Naive thymus-derived CD8-positive, alpha-beta T cell (primary cell): ENCODE measurements at places on chromosomes 4 and X. TPM values are rescaled to one million over a fixed set of nuclear protein-coding genes. Genes with fewer than 3 reads are reported as not detected.

GRCh38 chrX:13469963-13470684, 99.3 kb upstream of the EGFL6 start:
- no peak for DNase-seq
- H3K4me3 ChIP-seq = no peak overlapping the region
- H3K36me3 ChIP-seq = no peaks in the 10 kb centered on the region
- peaks cover 37% of the 10 kb centered on the region for H3K4me1 ChIP-seq

Gene IL1RAPL2
- not detected for total RNA-seq

DNA sequence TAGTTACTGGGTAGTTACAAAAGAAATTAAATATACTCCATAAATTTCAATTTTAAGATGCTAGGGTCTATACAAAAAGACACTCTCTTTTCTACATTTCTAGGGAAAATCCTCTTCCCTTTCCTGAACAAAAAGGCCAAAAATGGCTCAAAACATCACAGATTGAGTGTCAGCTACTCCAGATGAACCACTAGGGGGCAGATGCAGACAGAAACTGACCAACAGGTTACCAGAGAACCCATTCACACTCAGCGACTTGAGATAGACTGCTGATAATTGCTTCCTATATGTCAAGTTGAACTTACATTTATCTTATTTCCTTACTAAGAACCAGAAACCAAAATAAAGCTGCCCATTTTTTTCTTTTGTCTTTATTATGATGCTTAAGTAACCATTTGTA, 83.4 kb upstream of the MID1IP1 start:
- H3K27ac ChIP-seq = no peak overlapping the region
- no peak for DNase-seq
- no peaks in the 10 kb centered on the region for H3K27me3 ChIP-seq
- H3K4me3 ChIP-seq = no peak overlapping the region
- peaks cover 10% of the 10 kb centered on the region for H3K36me3 ChIP-seq
- no peaks in the 10 kb centered on the region for H3K4me1 ChIP-seq

DNA sequence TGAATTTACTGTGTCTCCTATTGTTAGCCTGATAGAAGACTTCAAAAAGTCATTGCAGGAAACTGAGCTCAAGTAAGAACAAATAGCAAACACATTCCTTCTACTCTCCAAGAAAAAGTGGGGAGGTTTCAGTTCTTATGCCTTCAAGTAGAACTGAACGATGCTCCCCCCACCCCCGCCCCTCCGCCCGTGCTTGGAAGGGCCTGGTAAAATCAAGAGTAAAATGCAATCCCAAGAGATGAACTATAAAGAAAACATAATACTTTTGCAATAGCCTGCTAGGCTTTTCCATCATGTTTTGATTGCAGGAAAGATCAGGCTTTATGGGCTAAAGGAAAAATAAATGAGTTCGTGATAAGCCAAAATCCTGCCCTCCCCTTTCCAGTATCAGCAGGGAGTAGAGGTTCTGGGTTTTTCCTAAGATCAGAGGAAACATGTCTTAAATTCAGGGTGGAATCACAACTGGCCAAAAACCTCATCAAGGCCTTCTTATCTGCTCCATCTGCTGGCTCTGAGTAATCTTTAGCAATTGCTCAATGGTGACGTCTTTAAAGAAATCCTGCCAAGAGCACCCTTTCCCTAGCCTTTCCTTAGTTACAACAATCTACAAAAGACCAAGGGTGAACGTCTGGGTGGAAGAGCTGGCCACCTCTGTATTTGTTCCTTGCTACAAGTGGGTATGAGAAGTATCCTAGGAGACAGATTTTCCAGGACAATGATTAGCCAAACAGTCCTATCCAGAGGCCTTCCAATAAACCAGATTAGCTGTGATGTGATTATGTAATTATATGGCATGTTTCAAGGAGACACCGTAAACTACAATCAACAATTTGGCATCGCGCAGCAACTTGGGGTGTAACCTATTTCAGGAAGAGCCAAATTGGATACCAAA, 66.3 kb upstream of the FAM9C start:
- H3K27ac ChIP-seq = no peak overlapping the region
- no peak for DNase-seq
- H3K4me3 ChIP-seq = no peak overlapping the region
- no peaks in the 10 kb centered on the region for H3K36me3 ChIP-seq
- no peaks in the 10 kb centered on the region for H3K27me3 ChIP-seq
- H3K4me1 ChIP-seq = no peaks in the 10 kb centered on the region

GRCh38 chrX:84724576-84724975, 222.3 kb upstream of the HDX start:
- no peak overlapping the region for H3K4me3 ChIP-seq
- H3K27me3 ChIP-seq = no peaks in the 10 kb centered on the region
- H3K36me3 ChIP-seq = no peaks in the 10 kb centered on the region
- DNase-seq = no peak
- H3K27ac ChIP-seq = no peak overlapping the region

DNA sequence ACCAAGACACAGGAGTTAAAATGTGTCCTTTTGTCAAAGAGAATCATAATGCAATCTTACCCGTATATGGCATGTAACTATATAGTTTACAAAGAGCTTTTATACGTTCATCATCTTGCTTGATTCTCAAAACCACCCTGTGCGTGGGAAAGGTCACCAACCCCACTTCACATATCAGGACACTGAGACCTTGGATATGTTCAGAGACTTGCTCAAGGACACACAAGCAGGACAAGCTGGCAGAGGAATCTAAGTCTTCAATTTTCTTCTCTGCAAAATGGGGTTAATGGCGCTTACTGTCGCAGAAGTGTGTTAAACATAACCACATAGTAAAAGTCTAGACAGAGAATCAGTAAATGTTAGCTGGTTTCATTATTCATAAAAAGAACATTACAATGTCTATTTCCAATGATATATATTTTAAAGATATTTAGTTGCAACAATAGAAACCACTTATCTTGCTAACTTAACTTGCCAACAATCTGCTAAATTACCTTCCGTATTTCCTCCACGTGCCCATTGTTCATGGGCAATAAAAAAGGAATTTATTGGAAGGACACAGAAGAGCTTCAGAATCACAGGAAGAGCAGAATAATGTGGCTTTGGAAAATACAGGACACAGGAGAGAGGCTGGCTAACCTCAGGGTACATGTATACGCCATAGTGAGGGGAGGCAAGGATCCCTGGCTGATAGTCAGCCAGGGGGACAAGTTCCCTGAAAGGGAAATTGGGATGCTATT, 64.6 kb upstream of the TAPT1 start:
- no peaks in the 10 kb centered on the region for H3K36me3 ChIP-seq
- no peak for DNase-seq
- H3K27ac ChIP-seq = no peak overlapping the region
- H3K4me3 ChIP-seq = no peak overlapping the region
- peaks cover 5% of the 10 kb centered on the region for H3K4me1 ChIP-seq
- peaks cover 30% of the 10 kb centered on the region for H3K27me3 ChIP-seq

- H3K27ac ChIP-seq = no peak overlapping the region
- no peak for DNase-seq
- H3K4me1 ChIP-seq = no peaks in the 10 kb centered on the region
- H3K27me3 ChIP-seq = no peaks in the 10 kb centered on the region
These were observed 106.4 kb downstream of the SLIT2 start for GRCh38 chr4:20358110-20358509.

Gene HSFX3
- total RNA-seq = not detected

GRCh38 chr4:110898290-110898689, 275.4 kb upstream of the PITX2 start:
- H3K4me3 ChIP-seq = no peak overlapping the region
- H3K27ac ChIP-seq = no peak overlapping the region
- no peaks in the 10 kb centered on the region for H3K4me1 ChIP-seq
- no peak for DNase-seq

DNA sequence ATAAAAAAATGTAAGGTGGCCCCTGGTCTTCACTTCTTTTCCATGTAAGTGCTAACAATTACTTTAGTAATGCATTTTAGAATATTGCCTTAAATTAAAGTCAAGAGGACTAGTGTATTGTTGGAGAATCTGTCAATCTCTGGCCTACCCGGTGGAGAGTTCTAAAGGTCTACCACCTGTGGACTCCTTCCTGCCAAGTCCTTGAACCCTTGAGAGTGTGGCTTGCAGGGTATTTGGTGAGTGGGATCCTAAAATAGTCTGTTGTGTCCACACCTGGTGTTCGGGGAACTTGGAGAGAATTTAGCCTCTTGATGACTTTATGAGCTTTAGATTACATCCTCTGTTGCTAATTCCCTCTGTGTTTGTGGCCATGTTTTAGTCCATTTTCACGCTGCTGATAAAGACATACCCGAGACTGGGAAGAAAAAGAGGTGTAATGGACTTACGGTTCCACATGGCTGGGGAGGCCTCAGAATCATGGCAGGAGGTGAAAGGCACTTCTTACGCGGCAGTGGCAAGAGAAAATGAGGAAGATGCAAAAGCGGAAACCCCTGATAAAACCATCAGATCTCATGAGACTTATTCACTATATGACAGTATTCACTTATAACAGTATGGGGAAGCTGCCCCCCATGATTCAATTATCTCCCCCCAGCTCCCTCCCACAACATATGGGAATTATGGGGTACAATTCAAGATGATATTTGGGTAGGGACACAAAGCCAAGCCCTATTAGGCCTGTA, 23.8 kb downstream of the DDIT4L start:
- no peak overlapping the region for H3K27ac ChIP-seq
- no peaks in the 10 kb centered on the region for H3K27me3 ChIP-seq
- peaks cover 4% of the 10 kb centered on the region for H3K4me1 ChIP-seq
- no peaks in the 10 kb centered on the region for H3K36me3 ChIP-seq
- no peak for DNase-seq

DNA sequence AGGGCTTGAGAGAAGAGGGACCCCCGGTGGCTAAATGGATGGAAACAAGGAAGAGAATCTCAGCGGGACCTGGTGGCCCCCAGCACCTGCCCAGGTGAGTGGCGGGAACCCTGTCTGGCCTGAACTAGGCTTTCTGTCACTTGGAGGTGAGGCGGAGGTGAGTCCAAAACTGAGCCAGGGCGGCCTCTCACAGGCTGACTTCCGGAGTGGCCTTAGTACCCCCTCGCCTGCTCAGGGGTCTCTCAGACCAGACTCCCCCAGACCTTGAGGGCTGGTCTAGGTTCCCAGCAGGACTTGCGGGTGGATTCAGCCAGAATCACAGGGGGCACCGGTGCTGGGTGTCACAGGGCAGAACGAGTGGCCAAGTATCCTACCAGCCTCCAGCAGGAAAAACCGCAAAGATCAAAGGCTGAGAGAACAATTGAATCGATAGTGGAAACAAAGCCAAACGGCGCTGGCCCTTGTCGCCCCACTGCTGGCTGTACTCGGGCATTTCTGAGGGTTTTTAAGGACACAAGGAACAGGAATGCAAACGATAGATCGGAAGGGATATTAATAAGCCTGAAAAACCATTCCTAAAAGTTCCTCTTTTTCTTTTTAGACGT, 67.8 kb downstream of the WFS1 start:
- H3K4me3 ChIP-seq = no peak overlapping the region
- H3K27me3 ChIP-seq = peaks cover 63% of the 10 kb centered on the region
- H3K4me1 ChIP-seq = peaks cover 11% of the 10 kb centered on the region
- DNase-seq = no peak
- no peaks in the 10 kb centered on the region for H3K36me3 ChIP-seq
- H3K27ac ChIP-seq = no peak overlapping the region

Gene ADGRL3
- total RNA-seq = not detected

- H3K36me3 ChIP-seq = no peaks in the 10 kb centered on the region
- no peak overlapping the region for H3K27ac ChIP-seq
- no peaks in the 10 kb centered on the region for H3K4me1 ChIP-seq
- H3K27me3 ChIP-seq = peaks cover 12% of the 10 kb centered on the region
- DNase-seq = no peak
These were observed 125.1 kb downstream of the ANAPC4 start for GRCh38 chr4:25502115-25502514.

DNA sequence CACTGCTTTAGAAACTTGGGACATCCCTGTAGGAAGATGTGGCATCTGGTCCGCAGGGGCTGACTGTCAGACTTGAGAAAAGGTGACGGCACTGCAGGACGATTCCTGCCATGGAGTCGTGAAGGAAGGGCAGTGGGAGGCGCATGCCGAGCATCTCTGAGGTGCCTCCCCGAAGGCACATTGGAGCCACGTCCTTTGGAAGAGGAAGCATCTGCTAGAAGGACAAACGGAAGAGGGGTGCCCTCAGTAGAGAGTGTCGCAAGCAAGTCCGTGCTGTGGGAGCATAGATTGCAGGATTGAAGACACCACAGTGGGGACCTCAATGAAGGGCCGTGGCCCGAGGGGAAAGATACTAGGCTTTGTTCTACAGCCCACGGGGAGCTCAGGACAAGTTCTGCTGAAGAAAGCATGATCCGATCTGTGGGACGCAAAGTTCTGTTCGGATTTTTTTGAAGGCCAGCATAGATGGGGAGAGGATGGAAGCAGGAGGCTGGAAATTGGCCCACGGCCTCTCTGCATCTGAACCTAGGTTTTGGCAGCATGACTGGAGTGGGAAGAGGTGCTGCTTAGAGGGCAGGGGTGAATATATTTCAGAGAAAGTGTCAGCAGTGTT, 24.2 kb upstream of the HELT start:
- H3K4me3 ChIP-seq = no peak overlapping the region
- no peaks in the 10 kb centered on the region for H3K27me3 ChIP-seq
- DNase-seq = no peak
- H3K27ac ChIP-seq = no peak overlapping the region

DNA sequence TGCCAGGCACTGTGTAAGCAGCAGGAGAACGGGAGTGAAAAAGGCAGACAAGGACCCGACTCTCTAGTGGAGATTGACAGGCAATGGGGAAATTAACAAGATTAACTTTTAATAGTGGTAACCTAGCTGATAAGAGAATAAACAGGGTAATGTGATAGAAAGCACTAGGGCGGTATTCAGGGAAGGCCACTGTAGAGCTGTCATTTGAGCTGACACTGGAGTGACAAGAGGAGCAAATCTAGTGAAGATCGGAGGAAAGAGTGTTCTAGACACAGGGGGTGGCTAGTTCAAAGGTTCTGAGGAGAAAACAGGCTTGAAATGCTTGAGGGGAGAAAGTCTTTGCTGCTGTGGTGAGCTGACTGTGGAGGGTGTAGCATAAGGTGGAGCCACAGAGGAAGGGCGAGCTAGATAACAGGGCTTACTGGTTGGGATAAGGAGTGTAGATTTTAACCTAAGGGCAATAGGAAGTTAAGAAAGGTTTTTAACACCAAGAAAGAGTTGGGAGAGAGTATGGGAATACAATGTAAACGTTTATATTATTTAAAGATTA, 122.8 kb downstream of the SLC10A7 start:
- no peak overlapping the region for H3K4me3 ChIP-seq
- H3K36me3 ChIP-seq = no peaks in the 10 kb centered on the region
- DNase-seq = no peak
- no peaks in the 10 kb centered on the region for H3K27me3 ChIP-seq
- no peaks in the 10 kb centered on the region for H3K4me1 ChIP-seq
